ENCODE measurements at places on chromosomes 12 and 14.

DNA sequence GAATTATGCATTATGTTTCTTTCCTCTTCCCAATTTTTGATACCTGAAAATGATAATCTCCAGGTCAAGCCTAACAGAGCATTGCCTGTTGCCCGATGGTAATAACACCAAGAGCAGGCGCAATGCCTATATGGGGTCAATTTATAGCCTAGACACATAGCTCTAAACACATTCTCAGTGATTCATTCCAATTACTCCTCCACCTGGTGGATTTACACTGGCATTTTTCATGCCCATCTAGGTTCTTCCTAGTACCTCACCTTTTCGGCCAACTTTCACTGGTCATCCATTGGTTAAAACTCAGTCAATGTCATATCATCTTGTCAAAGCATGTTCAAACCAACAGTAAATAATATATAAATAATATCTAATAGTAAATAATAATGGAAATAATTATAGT is 53.1 kb downstream of the EIF2S3B start:
- no peak for DNase-seq

DNA sequence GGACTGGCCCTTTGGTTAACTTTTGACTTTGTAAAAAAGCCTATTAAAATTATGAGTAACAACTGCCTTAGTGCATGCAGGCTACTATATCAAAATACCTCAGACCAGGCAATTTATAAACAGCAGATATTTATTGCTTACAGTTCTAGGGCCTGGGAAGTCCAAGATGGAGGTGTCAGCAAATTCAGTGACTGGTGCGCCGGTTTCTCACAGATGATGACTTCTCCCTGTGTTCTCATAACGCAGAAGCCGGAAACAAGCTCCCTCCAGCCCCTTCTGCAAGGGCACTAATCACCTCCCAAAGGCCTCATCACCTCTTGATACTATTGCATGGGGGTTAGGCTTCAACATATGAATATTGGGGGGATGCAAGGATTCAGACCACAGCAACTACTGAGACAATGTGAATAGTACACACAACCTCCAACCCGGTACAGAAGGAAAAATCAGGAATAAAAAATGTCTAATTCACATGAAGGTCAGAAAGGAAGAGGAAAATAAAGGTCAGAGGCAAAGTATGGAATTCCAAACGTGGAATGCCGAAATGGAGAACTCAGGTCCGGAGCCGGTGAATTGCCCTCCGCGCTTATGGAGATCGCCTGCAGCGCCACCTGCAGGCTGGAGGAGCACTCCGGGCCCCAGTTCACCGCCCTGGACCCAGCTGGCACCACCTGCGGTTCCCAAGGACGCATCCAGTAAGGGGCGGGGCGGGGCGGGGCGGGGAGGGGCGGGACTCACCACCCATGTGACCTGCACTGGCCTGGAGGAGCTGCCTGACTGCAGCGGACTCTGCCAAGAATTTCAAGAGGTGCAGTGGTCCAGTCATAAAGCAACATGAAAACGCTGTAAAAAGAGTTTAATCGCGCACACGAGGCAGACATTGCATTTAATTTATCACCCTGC is 203.4 kb downstream of the KIF26A start:
- DNase-seq: no peak

GRCh38 chr14:104801520-104802393 is 856 bp downstream of the ZBTB42 start:
- DNase-seq: no peak

DNA sequence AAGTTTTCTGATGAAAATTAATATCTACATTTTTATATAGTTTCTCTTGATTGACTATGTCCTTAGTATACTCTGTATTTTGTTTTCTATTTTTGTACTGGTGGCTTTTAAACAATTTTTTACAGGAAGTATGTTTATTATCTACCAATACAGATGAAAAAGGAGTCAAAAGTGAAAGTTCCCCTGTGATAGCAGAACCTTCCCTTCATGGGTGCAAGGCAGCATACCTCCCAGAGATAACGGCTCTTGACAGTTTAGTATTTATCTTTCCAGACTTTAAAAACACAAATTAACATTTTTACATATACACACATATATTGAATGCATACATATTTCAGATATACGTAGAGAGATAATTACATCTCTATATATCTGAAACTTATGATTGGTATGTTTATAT is 17.1 kb upstream of the FAM234B start:
- DNase-seq: no peak

DNA sequence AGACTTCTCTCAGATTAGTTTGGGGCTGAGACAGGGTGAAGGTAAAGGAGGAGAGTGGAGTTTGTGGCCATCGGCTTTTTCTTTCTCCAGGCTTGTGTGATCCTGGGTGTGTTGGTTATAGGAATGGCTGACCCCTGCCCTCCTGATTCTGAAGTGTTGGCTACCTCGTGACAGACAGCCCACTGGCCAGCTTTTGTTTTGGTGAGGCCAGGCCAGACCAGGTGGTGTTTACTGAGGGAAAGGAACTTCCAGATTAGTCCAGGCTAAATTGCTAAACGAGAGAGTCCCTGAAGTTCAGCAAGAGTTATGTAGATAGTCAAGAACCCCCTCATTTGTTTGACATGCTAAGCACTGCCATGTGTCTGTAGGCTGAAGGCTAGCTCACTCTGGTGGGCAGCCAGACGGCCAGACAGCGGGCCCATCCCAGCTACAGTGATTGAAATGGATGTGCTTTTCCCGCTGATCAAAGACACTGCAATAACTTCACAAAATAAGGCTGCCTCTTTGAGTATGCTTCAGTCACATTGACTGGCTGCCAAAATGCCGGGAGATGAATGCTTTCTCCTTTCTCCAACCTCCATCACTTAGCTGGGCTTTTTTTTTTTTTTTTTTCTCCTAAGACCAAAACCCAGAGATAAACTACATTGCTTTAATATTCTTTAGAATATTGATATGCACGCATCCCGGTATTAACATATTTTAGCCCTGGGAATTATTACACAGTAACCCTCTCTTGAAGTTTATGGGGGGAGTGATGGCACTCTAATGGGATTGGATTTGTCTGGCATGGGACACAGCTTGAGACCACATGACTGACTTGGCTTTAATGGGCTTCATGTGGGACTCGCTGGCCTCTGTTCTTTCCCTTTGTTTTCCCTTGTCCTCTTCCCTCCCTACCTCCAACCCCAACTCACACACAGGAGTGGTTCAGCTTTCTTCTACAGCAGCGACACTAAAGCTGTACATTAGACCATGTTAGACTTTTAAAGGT is 76.9 kb downstream of the SMOC1 start:
- DNase-seq: no peak

DNA sequence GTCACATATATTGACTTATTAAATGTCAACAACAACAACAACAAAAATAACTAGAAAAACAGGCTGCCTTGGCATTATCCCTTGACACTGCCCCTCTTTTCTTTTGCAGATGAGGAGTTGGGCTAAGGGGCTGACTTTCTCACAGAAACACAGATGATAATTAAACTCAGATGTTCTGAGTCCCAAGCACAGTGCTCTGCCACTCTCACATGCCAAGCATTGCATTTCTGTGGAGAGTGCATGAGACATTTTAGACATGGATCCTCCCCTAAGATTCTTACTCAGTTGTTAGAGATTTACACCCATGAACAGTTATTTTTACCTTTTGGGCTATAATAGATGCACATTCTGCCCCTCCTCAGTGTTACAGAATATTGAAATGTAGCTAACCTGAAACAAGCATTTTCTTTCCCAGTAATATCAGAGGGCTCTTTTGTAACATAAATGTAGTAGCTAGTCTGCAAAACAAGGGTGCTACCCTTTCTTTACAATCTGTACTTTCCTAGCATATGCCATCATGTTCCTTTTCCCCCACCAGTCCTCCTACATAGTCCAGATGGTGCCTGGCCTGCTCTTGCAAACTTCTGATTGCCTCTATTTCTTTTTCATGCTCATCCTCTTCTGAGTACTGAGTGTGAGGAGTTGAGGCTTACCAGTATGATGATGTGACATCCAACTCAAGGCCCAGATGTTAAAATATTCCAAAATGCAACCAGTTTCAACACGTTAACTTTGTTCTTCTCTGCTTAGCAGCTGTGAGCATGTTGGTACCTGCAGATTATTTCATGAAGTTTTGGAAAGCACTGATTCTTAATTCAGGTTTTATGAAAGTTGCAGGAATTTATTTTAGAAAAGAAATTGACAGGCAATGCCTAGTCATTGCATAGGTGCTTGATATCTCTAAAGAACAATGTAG is 125.0 kb upstream of the ATP2B1 start:
- no peak for DNase-seq

- DNase-seq: no peak
Observed at GRCh38 chr12:92107094-92107493, 38.6 kb downstream of the BTG1 start.

GRCh38 chr12:72829838-72830237 is 557.7 kb downstream of the TRHDE start:
- no peak for DNase-seq

DNA sequence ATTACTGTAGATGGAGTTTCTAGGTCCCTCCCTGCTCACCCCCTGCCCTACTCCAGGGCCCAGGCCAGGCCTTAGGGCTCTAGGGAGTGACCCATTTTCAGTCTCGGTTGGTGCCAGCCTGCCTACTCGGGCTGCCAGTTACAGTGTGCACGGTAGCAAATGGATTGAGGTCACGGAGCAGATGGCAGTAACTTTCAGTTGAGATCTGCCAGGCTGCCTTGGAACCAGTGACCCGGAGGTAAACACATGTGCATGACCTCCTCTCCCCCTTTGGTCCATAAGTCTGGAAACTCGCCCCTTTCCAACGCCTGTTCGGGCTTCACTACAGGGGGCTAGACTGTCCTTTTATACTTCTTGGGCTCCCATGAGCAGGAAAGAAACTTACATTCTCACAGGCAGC is 139.7 kb upstream of the TBX3 start:
- no peak for DNase-seq

DNA sequence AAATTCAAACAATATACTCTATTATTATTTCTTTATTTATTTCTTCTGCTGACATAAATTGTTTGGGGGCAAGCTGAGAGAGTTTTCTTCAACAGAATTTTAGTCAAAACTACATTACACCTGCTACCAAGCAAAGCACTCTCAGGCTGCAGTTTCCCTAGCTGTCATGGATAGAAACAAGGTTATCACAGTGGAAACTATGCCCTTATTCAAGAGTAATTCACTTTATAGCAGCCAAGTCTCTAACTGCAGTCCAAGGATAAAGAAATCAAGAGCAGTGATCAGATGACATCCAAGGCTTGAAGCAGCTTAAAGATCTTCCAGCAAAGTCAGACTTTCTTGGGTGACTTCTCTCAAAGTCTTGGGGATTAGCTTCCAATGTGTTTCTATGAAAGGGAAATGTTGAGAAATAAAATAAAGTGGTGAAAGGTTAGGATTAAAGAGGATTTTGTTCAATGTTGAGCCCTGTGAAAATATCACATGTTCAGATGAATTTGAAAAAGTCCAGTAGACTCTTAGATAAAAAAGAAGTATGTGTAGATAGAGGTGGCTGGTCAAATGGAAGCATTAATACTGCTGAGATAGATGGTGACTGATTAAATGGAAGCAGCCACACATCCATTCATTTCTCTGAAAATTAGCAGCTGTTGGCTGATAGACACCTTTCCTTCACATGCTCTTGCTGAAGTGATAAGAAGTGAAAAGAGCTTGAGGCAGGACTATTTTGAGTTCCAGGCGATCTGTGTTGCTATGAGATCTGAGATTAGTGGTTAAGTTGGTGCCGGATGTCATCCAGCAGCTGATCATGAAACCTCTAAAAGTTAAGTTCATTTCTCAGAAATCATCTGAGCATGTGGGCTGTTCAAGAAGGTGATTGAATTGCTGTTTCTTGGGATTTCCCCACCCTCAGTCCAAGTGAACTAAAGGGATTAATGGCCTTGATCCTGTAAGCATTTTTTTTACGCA is 257.8 kb upstream of the BTG1 start:
- peak; percentile 85 for DNase-seq

DNA sequence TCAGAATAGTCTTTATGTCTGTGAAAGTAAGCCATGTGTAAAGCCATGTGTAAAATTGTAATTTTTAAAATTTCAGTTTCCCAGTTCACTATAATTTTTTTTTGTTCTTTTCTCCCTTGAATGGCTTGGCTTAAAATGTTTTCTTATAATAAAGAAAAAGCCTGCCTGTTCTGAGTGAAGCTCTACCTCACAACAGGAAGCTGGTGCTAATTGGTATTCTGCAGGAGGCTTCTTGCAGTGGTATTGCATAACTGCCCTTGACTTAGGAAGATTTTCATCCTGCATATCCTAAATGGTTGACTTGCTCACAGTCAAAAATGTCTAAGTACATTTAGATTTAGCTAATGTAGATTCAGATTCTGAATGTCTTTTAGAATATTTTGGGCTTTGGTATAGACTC is 49.5 kb downstream of the ATP2A2 start:
- no peak for DNase-seq

GRCh38 chr12:116420227-116420880 is 138.8 kb upstream of the MAP1LC3B2 start:
- DNase-seq: no peak

DNA sequence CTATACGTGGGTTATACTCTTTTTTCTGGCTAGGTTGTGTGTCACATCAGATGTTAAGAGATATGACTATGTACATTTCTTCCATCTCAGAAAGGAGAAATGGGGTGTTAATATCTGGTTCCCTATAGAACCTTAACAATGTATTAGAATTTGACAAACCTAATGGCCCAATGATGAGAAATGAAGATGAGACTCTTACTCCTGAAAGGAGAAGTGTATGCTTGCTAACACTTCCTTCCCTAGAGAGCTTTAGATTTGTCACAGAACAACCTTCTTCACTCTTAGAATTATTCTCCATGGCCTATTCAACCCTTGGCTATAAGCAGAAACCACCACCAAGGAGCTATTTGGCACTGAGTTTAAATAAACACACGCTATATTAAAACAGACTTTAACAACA is 839.6 kb downstream of the GALC start:
- DNase-seq: no peak

GRCh38 chr12:11846488-11846887 is 197.0 kb downstream of the ETV6 start:
- no peak for DNase-seq

GRCh38 chr12:8088574-8088973 is 6.5 kb downstream of the NECAP1 start:
- DNase-seq: peak; percentile 65

DNA sequence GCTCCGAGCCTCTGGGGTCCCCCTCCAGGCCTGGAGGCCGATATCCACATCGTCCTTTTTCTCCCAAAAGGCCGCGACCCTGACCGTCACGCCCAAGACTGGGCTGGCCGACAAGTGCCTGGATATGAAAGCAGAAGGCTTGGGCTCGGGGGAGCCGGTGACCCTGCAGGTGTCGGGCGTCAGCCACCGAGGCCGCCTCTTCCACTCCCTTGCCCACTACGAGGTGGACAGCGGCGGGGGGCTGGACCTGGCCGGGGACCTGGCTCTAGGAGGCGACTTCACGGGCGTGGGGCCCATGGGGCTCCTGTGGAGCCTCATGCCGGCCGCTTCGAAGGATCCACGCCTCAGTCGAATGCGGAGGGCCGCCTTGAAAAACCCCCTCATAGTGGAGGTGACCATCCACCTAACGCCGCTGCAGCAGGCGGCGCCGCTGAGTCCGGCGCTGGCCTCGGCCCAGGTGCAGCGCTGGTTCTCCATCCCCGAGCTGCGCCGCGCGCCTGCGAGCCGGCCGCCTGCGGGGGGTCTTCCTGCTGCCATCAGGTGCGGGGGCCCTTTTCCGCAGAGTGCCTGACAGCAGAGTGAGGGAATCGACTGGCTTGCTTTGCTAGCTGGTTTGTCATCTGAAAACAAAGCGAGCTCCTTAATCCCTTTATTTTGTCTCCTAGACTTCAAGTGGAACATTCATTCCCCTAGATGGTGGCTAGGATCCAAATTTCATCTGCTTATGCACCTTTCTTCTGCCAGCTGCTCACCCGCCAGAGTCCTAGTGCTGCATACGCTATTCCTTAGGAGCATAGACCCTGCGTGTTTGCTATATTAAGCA is 10.6 kb upstream of the DNAL1 start:
- no peak for DNase-seq

Measured in CD4-positive, alpha-beta T cell treated with Interleukin-12 subunit alpha and Interleukin-12 subunit beta, for 1 hour (primary cell).